ENCODE measurements at places on chromosomes 7 and 10.

- no peak for DNase-seq
Measured at GRCh38 chr7:45974540-45975360, 53.7 kb upstream of the IGFBP3 start.

DNA sequence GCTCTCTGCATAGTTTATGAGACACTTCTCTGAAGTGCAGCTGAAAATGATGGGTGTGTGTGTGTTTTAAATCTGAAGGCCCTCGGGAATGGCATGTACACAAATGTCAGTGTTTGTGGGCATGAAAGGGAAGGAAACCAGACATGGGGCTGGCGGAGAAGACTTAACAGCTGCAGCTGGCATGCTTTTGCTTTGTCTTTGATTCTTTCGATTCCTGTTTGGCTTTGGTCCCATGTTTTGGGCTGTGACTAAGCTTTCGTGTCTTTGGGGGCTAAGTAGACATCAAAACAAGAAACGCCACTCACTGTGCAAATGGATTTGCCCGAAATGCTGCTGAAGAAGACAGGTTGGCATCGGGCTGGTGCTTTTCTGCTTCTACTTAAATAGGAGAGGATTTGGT lies 179.3 kb downstream of the PFKFB3 start:
- DNase-seq, result no peak

DNA sequence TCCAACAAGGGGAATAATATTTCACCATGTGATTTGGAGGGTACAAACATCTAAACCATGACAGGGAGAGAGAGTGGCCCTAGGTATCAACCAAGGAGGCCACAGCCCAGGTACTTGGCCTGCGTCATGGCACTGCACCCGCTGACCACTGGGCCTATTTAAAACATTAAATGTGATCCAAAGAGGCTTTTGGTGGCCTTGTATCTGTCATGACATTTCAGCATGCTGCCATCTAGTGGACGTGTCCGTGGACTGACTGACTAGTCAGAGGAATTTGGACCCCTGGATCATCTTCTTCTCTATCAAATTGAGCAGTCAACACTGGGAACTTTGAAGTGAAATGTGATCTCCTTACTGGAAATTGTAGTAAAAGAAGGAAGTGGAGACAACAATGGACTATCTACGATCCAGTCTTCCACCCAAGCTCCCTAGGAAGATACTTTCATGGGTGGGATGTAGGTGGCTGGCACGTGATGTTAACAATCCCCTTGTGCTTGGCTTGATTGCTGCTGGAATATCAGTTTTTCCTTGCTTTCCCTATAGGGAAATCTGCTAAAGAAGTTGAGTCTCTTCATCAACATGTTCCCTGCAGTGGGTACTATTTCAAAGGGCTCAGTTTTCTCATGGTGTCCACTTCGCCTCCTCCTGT lies 24.6 kb upstream of the ITGA8 start:
- DNase-seq, result no peak

- peak; percentile 93 for DNase-seq
Measured at GRCh38 chr7:30752979-30753378, 1.0 kb downstream of the INMT start.

- DNase-seq, result no peak
Measured at GRCh38 chr10:121307411-121307980, 290.7 kb downstream of the FGFR2 start.

GRCh38 chr10:9621216-9621615 lies 1396.5 kb upstream of the CELF2 start:
- no peak for DNase-seq

GRCh38 chr7:81719865-81720264 lies 50.0 kb downstream of the HGF start:
- no peak for DNase-seq

- no peak for DNase-seq
Measured at GRCh38 chr10:121710207-121710606, 112.0 kb upstream of the FGFR2 start.

GRCh38 chr7:114718861-114719260 lies 203.0 kb upstream of the MDFIC start:
- no peak for DNase-seq

DNA sequence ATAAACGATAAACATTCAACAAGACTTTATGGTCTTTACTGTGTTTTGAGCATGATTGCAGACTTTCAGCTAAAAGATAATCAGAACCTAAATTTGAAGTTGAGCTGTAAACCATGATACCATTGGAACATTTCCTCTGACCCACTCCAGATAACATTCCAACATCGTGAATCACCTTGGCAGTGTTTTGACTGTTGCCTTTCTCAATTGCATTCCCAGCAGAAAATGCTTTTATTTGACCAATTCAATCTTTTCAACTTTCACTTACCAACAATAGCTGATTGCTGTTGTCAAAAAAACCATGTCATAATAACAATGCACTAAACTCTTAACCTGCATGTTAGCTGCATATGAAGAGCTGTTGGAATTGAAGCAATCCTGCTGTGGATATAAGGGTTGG lies 165.5 kb downstream of the MDFIC start:
- no peak for DNase-seq

DNA sequence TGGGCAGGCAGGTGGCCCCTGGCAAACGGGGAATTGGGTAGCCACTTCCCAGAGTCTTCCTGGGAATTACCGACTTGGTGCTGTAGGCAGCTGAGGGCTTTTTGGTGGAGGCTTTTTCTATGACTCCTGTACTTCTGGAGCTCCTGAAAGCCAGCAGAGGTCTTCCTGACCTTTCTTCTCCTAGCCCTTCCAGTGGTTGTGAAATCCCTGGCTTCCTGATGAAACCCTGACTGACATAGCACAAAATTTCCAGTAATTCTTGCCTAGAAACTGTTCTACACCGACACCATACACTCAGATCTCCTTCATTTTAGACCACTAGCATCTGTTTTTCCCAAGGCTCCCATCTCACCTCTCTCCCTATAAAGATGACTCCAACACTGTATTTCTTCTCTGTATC lies 120.2 kb downstream of the STRA8 start:
- no peak for DNase-seq

- DNase-seq, result no peak
Measured at GRCh38 chr7:141039376-141039775, 24.6 kb upstream of the MRPS33 start.

GRCh38 chr7:132869166-132869861 lies 212.6 kb downstream of the CHCHD3 start:
- DNase-seq, result no peak

- DNase-seq, result no peak
Measured at GRCh38 chr10:17125206-17125893, 4.3 kb downstream of the CUBN start.

DNA sequence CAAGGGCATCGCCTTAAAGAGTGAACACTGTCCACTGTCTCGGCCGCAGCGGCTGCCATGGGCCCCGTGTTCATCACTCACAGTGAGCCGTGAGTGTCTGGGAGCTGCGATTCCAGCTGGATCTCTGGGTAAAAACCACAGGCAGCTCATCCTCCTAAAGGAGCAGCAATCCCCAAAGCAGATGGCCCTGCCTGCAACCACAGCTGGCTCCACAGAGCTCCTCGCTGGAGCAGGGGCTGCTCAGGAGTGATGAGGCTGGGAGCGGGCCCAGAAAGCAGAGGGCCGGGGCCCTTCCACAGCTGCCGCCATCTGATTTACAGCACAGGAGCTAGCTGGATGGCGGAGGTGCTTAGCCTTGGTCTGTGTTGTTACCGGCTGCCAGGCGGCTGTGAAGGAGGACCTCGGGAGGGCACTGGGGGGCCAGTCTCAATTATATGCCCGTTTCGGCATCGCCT lies 6.6 kb upstream of the TMEM184A start:
- DNase-seq, result peak; percentile 67

DNA sequence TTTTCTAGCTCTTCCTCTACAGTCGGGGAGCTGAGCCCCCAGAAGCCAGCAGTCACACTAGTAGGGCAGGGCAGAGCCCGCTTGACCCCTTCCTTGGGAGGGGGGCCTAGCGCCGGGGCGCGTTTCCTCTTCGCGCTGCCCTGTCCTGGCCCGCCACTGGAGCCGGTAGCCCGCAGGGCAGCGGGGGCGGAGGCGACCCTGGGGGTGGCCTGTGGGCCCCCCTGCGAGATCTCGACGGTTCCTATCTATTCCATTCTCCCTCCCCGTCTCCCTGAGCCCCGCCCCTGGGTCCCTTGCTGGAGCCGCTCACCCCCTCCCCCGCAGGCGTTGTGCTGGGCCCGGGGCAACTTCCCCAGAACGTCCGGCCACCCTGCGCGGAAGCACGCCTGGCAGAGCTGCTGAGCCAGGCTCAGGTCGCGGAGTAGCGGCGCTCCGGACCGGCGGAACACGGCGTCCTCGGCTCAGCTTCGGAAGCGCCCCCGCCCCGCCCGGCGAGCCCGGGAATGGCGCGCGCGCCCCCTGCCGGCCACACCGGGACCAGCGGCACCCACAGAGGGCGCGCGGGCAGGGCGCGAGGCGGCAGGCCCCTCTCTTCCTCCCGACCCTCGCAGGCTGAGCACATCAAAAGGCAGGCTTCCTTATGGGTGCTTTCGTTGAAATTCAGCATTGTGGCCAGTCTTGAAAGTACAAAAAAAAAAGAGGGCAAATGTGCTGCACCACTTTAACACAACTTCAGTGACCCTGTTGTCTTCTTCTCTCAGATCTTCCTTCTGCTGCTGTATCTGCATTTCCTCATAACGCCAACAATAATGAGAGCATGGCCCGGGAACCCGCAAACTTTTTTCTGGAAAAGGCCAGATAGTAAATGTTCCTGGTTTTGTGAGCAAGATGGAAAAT lies 327.6 kb downstream of the TNS3 start:
- DNase-seq, result peak; percentile 85

- no peak for DNase-seq
Measured at GRCh38 chr7:47944536-47945260, 3.6 kb downstream of the PKD1L1 start.

DNA sequence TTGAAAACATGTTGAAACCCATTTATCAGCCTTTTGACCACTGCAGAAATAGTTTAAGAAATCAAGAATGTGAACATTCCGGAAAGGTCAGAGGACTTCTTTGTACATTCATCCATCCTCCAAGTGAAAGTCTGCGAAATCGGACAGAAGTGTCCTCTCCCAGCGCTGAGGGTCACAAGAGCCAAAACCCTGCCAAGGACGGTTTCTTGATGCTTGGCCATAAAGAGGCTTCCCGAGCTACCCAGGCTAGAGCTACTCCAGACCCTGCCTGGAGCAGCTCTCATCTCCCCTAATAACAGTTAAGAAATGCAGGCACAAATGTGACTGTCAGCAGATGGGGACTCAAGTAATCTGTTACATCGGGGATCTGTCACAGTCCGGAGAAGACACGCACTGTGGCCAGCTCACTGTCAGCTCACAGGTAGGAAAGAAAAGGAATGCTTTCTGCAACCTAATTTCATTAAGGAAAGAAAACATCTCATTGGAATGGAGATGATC lies 4.5 kb upstream of the CYTH3 start:
- no peak for DNase-seq

GRCh38 chr10:10314626-10315025 lies 703.0 kb upstream of the CELF2 start:
- no peak for DNase-seq

- peak; percentile 94 for DNase-seq
Measured at GRCh38 chr7:94657771-94658693, 2.1 kb upstream of the SGCE start.

DNA sequence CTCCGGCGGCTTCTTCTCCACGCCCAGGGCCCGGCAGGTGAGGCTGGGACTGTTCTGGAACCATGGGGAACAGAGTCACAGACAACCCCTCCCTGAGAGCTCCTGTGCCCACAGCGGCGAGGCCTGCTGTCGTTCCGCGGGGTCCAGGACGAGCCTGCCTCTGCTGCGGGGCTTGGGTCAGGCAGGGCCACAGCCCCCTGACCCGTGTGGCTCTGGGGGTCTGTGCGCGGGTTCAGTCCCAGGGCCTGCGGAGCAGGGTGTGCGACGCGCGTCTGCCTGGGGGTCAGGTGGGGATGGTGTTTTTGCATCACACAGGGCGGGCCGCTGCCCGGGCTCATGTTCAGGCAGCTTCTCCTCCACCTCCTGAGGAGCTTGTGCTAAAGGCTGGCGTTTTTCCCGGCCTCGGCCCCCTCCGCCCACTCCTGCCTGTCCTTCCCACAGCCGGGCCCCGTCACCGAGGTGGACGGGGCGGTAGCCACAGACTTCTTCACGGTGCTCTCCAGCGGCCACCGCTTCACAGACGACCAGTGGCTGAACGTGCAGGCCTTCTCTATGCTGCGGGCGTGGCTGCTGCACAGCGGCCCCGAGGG lies 8.4 kb downstream of the AP5Z1 start:
- peak; percentile 33 for DNase-seq

GRCh38 chr7:87128861-87129267 lies 23.4 kb upstream of the DMTF1 start:
- no peak for DNase-seq

GRCh38 chr10:127715782-127716378 lies 21.1 kb upstream of the FOXI2 start:
- DNase-seq, result no peak

DNA sequence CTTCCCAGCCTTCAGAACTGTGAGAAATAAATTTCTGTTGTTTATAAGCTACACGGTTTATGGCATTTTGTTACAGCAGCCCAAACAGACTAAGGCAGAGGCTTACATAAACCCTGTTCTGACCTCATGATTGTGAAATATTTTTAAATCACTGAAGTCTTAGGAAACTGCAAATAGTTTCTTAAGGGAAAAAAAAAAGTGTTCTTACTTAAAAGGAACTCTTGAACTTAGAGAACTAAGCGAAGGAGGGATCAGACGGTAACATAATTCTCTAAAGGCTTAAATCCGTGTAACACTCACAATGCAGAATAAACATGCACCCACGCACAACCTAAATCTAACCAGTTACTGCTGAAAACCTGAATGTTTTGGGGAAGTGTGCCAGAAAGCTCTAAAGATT lies 749.1 kb upstream of the LRRTM3 start:
- DNase-seq, result no peak

- no peak for DNase-seq
Measured at GRCh38 chr7:99437946-99438572, 539 bp downstream of the PTCD1 start.

GRCh38 chr10:72316748-72317435 lies 37.8 kb downstream of the DNAJB12 start:
- no peak for DNase-seq

DNA sequence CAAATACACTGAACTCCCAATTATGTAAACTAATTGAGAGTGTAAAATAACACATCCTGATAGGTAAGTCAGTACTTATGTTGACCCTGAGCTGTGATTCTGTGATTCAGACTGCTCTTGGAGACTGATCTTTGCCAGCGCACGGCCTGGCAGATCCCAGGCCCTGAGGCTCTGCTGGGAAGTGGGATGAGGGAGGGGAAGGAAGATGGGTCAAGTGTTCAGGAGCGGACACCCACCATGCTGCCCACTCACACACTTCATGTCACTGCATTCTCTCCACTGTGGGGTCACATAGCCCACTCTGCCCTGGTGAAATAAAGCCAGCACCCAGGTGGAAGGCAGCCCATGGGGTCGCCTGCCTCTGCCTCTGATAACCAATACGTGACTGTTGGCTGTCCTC lies 226.2 kb downstream of the TNS3 start:
- DNase-seq, result no peak

- DNase-seq, result no peak
Measured at GRCh38 chr7:21293771-21294170, 134.1 kb upstream of the SP4 start.

GRCh38 chr10:34223658-34224057 lies 591.4 kb downstream of the PARD3 start:
- no peak for DNase-seq

Data from left hindlimb (tissue), 1 donor.